NCI-H2029 (cell line): ENCODE measurements at places on chromosomes 7 and 10.

- DNase-seq = no peak
These were observed 321.2 kb downstream of the FRMD4A start for GRCh38 chr10:14009371-14010100.

DNA sequence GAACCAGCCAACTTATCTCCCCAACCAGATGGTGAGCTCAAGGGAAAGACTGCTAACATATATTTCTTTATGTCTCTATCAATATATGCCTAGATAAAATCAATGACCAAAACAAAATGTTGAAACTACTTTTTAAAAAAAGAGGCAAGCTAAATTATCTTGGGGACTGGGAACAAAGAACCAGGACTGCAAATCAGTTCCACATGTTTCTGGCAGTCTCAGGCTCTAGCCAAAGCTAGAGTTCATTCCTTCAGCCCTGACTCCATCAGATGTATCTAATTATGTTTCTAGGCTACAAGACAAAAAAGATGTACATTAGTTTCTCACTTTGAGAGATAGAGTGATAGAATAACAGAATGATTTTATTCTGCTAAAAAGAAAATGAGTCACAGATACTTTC lies 1290.3 kb upstream of the SORCS1 start:
- DNase-seq = no peak

GRCh38 chr7:143046426-143046851 lies 5.7 kb upstream of the OR6V1 start:
- DNase-seq = no peak

GRCh38 chr7:96416599-96416998 lies 94.7 kb upstream of the SLC25A13 start:
- no peak for DNase-seq

GRCh38 chr7:24172856-24173255 lies 111.1 kb upstream of the NPY start:
- DNase-seq = no peak

- no peak for DNase-seq
These were observed 115.1 kb downstream of the AGMO start for GRCh38 chr7:15446722-15447121.

- no peak for DNase-seq
These were observed 3.3 kb downstream of the GDF2 start for GRCh38 chr10:47325303-47326291.

DNA sequence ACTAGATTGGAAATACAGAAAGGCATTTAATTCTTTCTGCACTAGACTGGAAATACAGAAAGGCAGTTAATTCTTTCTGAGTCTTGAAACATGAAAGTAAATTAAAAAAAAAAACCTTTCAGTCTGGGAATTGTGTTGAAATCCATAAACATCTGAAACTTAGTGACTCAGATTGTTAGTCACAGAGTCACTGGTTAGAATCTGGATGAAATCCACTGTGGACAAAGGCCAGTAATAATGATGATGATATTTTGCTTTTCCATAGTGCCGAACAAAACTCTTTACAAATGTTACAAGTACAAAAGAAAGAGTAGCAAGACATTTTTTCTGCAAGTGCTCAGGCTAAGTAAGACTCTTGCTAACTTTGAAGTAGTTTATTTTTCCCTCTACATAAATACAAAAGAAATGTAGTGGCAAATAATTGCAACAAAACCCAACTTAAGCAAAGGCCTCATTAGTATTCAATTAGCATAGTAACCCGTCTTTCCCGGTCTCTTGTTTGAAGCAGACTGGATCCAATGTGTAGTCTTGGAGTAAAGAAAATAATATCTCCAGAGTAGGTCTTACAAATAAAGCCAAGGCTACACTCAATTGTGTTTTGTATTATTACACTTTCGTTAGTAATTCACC lies 5.8 kb upstream of the PRTFDC1 start:
- no peak for DNase-seq

GRCh38 chr10:6121146-6121545 lies 32.3 kb downstream of the RBM17 start:
- no peak for DNase-seq

- no peak for DNase-seq
These were observed 37.2 kb upstream of the RAPGEF5 start for GRCh38 chr7:22393913-22394729.

- DNase-seq = no peak
These were observed 5.1 kb downstream of the CH25H start for GRCh38 chr10:89202033-89202425.

GRCh38 chr10:30557884-30558283 lies 71.7 kb downstream of the LYZL2 start:
- DNase-seq = no peak

GRCh38 chr7:111138586-111138985 lies 47.7 kb downstream of the LRRN3 start:
- no peak for DNase-seq

DNA sequence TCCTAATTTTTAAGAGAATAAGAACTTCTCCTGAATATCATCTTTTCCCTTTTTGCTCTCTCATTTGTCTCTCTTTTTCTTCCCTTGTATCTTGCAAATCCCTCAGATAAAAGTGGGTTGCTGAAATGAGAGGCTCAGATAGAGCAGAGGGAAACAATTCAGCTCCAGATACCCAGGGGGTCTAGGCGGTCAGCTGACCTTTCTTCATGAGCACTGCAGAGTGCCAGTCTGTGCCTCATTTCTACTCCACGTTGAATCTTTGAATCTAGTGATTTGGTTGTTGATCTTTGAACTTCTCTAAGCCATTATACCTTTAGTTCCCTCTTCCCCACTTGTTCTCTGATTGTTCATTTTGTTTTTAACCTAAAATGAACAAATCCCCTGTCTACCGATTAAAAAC lies 572.6 kb downstream of the PTPRN2 start:
- no peak for DNase-seq

- peak; percentile 81 for DNase-seq
These were observed 101.2 kb downstream of the GRB10 start for GRCh38 chr7:50681432-50682045.

- DNase-seq = no peak
These were observed 4.2 kb downstream of the CYP17A1 start for GRCh38 chr10:102832987-102833386.

- no peak for DNase-seq
These were observed 19.7 kb downstream of the GPRIN2 start for GRCh38 chr10:46536781-46537180.

DNA sequence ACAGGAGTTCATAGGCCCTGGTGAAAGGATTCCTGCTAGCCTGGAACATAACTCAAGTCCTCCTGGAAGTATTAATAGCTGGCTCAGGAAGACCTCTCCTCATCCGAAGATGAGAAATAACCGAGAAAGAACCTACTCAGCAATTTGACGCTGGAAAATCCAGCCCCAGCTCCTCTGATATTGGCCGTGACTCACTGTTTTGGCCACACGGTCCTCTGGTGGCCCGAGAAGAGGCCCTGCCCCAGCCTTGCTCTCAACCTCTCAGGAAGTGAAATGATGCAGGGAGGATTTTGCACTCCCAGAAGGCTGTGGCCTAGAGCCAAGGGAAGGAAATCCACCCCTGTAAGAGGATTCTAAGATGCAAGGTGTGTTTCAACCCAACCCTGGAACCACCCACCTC lies 121.6 kb downstream of the MTPAP start:
- DNase-seq = no peak

- DNase-seq = no peak
These were observed 72.3 kb upstream of the APBB1IP start for GRCh38 chr10:26365681-26366358.

GRCh38 chr10:35331894-35332640 lies 4.2 kb upstream of the CCNY start:
- no peak for DNase-seq

DNA sequence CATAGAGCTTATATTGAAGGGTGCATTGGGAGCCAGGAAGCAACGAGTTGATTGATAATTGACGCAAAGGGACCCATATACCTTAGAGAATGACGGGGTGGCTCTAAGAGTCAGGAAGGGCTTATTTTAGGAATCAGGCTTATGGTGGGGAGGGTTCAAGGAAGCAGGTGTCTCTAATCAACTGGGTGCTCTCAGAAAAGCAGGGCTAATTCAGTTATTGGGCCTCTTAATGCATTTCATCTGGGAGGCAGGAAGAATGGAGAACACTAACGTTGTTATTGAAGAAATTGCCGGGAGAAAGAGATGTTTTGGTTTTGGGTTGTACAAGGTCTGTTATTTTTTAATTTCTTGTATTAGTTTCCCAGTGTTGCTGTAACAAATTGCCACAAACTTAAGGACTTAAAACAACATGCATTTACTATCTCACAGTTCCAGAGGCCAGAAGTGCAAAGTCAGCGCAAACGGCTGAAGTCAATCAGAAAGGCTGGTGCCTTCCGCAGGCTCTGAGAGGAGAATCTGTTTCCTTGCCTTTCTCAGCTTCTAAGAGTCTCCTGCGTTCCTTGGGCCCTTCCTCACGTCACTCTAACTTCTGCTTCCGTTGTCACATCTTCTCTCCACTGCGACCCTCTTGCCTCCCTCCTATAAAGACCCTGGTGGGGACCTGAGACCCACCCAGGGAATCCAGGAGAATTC lies 328.4 kb upstream of the C7orf33 start:
- no peak for DNase-seq

DNA sequence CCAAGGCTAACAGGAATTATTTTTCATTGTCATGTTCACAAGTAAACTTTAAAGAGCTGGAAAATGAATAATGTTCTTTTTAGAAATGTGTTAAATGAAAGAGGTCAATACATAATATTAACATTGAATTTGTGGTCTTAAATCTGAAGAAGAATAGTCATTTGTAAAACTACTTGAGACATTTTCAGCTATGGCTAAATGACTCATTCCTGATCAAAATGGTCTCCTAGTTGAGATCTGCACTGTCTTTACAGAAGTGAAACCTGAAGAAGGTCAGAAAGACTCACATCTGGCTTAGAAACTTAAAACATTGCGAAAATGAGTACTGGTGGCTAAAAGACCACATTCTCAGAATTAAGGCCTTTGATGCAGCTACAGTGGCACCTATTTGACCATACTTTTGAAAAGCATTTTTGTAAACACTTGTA lies 5.9 kb downstream of the PIK3CG start:
- DNase-seq = no peak

DNA sequence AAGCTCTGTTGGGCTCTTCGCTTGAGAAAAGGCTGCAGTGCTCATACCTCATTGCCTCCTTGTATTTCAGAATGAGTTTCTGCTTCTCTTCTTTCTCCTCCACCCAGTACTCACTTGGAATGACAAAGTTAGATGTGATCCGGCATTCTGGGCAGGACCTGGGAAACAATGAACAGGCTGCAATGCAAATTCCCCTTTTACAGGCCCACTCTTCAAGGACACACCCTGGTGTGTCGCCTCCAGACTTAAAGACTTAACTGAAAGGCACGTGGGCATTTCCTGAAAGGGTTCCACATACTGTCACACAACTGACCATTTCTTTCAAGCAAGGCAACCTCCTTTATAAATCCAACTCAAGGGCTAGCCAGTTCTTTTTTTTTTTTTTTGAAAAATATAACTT lies 23.6 kb downstream of the MKRN1 start:
- DNase-seq = no peak

GRCh38 chr10:70722820-70723424 lies 50.6 kb downstream of the ADAMTS14 start:
- DNase-seq = no peak

GRCh38 chr7:151679881-151680612 lies 160.4 kb upstream of the RHEB start:
- DNase-seq = no peak
